ENCODE measurements at places on chromosomes 5 and 9.

- no peak for DNase-seq
These were observed 2.5 kb upstream of the ISL1 start for GRCh38 chr5:51380603-51381207.

DNA sequence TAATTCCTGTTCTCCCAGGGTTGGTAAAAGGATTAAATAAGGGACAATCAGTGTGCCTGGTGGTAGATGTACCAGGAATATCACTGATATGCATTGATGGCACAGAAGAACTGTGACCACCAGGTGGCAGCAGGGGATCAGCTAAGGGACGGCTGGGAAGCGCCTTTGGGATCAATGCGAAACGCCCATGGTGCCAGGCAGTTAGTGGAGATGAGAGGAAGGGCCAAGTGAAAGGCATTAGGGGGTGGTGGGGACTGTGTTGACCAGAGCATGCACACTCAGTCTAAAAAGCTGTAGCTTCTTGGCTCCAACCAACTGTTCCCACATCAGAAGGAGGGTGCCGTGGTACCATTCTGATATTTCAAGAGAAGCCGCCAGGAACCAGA lies 55.6 kb downstream of the ARHGEF37 start:
- no peak for DNase-seq

- no peak for DNase-seq
These were observed 4.6 kb upstream of the RASEF start for GRCh38 chr9:83067579-83067978.

- DNase-seq: no peak
These were observed 2.3 kb downstream of the F2RL1 start for GRCh38 chr5:76821136-76821535.

DNA sequence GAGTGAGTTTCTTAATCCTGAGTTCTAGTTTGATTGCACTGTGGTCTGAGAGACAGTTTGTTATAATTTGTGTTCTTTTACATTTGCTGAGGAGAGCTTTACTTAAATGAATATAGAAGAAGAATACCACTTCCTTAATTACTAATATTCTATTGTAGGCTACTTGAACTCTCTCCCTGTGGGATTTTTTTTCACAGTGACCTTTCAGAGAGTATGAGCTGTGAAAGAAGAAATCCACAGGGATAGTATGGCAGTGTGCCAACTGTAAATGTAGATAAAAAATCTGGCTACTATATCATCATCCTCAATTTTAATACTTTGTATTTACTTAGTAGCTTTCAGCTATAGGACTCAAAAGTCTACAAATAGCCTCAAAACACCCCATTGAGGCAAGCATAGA lies 67.3 kb downstream of the COMMD10 start:
- DNase-seq: no peak

GRCh38 chr5:146365618-146366017 lies 27.0 kb downstream of the POU4F3 start:
- DNase-seq: no peak

- DNase-seq: no peak
These were observed 16.7 kb upstream of the SLC2A6 start for GRCh38 chr9:133495327-133496293.

DNA sequence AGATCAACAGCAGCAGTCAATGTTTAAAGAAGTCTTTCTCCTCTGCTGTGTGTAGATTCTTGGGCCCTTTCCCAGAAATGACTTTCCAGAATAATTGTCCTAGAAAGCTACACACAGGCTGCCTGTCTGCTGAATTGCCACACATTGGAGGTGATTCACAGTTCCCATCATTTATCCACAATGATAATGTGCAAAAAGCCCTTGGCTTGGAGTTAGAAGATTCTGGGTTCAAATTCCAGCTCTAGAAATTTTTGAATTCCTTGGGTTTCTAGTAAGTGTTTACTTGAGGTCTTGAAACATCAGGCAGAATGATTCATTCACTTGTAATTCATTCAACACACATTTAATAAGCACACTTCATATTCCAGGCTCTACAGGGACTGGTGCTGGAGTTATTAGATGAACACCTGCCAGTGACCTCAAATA lies 28.6 kb upstream of the EPB41L4B start:
- DNase-seq: no peak

DNA sequence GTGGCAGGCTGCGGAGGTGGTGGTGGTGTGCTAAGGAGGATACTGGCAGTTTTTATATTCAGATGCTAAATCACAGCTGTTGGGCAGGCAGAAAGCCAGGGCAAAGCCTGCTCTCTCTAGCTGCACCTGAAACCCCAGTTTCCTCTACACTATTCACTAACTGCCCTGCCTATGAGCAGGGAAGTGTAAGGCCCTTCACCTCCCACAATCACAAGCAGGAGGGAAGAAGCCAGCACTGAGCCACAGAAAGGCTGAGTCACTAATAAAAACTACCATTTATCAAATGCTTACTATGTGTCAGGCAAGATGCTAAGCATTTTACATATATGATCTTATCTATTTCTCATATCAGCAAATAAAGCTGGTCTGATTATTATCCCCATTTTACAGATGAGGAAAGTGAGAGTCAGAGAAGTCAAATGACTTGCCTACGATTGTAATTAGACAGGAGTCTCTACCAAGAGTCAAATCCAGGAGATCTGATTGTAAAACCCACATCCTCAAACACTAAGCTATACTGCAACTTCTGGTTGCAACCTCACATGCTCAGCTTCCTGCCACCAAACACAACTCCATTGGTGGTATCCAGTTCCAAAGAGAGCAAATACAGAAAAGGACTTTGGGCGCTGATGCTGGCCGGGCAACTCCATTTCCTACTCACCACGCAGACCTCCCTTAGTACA lies 17.7 kb upstream of the IL6ST start:
- peak; percentile 26 for DNase-seq

GRCh38 chr5:93574491-93575305 lies 6.3 kb downstream of the NR2F1-AS1 start:
- DNase-seq: no peak

- no peak for DNase-seq
These were observed 227.8 kb upstream of the TRPM3 start for GRCh38 chr9:71349218-71349617.

- DNase-seq: no peak
These were observed 12.4 kb upstream of the UBAC1 start for GRCh38 chr9:135973277-135974219.

DNA sequence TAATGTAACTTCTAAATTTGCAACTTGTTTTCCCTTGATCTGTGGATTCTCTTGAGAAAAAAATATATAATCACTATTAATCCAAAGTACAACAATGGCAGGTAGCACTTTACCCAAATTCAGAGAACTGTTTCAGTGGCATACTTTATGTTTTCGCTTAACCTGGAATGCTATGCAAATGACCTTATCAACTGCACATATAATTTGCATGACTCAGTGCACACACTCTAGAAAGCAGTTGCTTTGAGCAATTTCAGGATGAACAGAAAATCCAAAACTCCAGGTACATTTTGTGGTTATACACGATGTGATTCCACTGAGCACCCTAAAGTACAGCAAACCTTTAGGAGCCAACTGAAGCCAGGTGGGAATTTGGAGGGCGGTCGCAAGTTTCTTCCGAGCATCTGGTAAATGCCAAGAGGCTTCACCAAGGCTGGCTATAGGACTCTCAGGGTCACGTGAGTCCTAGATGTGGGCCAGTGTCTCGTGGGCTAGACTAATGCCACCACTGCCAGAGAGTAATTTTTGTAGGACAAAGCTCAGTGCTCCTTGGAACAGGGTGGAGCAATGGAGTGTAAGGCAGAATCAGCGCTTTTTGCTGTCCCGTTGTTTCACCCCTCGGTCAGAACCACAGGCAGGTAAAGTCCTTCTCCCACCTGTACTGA lies 37.3 kb downstream of the DMGDH start:
- no peak for DNase-seq

DNA sequence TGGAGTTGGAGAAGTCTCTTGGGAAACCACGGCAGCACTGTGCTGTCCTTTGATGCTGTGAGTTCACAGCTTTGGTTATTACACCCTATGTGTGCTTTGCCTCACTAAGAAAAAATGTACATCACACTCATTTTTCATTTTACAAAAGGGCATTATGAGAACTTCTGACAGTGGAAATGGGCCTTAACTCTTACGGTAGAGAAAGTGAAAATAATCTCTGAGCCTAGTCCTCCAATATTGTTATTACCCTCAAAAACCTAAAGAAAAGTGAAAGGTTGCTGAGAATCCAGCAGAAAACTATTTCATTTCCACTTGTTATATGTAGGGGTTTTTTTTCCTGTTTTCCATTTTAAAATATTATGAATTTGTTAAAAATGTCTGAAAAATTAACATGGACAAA lies 8.2 kb upstream of the OR13D1 start:
- DNase-seq: no peak

DNA sequence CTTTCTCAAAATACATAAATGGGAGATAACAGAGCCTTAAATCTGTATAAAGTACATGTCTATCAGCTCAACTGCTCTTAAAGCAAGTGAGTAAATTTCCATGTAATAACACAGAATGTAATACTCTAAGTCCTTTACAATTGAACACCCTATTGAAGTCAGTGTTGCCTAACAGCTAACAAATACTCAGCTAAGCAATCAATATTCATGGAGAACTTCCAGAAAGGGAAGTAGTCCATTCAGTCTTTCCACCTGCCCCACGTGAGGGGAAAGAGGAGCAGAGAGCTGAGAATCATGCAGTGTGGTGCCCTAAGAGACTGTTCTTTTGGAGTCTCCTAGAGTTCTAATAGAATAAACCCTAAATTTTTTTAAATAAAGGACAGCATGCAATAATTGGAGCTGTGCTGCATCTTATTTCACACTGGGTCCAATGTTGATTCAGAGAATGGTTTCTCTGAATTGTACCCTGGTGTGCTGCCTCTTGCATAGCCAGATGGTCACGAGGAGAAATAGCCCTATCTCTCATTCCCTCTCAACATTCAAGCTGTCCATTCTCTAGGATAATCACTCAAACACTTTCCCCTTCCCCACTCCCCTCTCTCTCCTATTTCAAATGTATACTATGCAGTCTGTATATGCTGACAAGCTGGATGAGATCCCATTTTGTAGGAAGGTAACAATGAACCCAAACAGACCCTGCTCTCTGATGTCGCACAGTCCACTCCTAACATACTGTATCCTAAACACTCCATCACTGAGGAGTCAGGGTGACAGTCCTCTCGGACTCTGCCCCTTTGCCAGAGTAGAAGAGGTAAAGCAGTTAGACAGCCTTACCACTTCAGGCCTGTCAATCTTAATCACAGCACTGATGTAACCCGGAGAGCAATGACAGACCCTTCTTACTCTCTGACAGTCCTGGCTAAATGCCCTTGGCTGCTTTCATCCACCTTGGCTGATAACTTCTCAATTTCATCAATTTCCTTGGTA lies 134.8 kb downstream of the EPB41L4A start:
- DNase-seq: no peak

DNA sequence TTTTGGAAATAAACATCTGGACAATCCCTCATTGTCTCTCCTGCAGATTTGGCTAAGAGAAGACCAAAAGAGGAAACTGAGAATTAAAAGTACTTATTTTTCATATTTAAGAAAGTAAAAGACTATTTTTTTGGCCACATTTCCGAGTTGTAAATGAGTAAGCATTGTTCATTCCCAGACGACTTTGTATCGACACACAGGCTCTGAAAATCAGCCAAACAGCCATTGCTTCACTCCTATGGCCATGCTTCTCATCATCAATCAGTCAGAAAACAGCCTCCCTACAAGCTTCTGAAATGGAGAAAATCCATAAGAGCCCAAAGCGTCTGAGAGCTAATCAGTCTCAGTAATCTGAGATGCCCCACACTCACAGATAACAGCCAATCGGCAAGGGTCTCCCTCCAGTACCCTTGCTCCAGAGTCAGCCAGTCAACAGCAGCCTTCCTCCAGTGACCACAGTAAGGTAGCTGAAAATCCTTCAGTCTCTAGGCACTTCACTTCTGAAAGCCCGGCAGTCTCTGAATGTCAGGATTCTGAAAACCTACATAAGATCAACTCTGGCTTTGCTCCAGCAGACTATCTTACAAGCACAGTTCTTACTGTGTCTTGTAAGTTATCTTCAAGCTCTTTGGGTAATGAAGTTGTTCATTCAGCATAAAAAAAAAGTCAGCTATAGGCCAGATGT lies 30.9 kb downstream of the CDO1 start:
- DNase-seq: no peak

DNA sequence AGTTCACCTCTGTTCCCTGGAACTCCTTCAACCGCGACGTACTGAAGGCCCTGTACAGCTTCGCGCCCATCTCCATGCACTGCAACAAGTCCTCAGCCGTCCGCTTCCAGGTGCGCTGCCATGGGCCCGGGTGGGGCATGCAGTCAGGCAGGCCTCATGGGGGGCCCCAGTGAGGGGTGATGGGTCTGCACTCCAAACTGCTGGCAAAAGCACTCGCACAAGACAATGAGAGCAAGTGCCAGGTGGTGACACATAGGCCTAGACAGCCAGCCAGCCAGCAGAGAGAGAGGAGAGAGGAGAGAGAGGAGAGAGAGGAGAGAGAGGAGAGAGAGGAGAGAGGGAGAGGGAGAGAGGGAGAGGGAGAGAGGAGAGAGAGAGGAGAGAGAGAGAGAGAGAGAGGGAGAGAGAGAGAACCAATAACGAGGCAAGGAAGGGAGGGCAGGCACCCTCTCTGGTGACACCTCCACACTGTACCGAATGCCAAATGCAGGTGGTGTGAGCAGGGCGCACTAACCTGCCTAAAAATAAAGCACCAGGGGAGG lies 21.0 kb downstream of the DBH start:
- no peak for DNase-seq

DNA sequence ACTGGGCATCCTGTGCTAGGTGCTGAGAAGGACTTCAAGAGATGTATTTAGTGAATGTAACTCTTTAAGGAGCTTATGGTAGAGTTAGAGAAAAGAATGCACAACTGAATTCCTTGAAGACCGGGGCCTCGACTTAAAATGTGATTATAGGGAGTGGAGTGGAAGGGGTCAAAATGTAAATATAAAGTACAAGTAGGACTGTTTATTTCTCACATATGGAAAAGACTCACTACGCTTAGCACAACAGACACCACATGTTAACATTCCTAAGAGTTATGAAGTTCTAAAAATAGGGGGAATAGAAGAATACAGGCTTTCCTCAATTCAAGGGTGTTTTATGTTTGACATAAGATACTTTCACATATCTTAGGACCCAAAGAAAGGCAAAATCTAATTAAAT lies 117.8 kb upstream of the OSMR start:
- no peak for DNase-seq

GRCh38 chr9:136703276-136703860 lies 9.0 kb upstream of the DIPK1B start:
- DNase-seq: no peak

DNA sequence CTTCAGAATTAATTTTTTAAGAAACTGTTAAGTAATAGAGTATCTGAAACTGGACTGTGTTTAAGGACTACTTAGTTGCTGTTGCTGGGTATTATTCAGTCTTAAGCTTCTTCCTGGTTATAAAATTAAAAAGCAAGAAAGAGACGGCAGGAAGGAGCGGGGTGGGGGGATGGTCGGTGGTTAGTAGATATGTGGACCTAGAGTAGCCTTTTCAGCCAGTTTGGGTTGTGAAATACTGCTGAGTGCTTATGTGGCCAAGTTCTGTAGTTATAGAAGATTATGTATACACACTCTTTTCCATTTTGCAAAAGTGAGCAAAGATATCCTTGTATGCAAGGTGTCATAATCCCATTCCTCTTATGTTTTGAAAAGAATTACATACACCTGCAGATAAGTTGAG lies 28.5 kb downstream of the TRIO start:
- DNase-seq: no peak
